ENCODE measurements at places on chromosomes 1 and 21. TPM values are rescaled to one million over a fixed set of nuclear protein-coding genes. Genes with fewer than 3 reads are reported as not detected.

The PBX1 gene
- total RNA-seq, result 21.6 TPM

The TUFT1 gene
- 41.8 TPM for total RNA-seq

- no peak for DNase-seq
Observed at GRCh38 chr1:16026723-16027484, 5.1 kb downstream of the CLCNKA start.

- DNase-seq, result no peak
Observed at GRCh38 chr1:53894644-53895043, 657 bp downstream of the DIO1 start.

The SYDE2 gene
- total RNA-seq, result 2.8 TPM

GRCh38 chr1:4830707-4831106, 176.3 kb downstream of the AJAP1 start:
- DNase-seq, result no peak

DNA sequence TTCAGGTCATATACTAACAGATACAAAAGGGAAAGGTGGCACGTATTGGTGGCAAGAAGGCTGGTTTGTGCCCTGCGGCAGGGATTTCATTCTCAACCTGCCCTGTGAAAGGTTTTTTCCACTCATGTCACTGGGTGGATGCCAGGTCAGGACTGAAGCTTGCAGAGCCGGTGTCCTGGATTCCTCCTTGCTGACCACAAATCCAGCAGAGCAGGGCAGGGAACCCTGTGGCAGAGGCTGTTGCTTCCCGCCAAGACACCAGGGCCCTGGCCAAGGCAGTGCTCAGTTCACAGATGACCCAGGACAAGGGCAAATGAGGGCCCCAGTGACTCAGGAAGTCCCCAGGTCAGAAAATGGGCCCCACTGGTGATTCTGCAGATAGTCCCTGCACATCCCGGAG, 16.4 kb downstream of the BSND start:
- DNase-seq, result no peak

The MTMR11 gene
- total RNA-seq, result 9.9 TPM

DNA sequence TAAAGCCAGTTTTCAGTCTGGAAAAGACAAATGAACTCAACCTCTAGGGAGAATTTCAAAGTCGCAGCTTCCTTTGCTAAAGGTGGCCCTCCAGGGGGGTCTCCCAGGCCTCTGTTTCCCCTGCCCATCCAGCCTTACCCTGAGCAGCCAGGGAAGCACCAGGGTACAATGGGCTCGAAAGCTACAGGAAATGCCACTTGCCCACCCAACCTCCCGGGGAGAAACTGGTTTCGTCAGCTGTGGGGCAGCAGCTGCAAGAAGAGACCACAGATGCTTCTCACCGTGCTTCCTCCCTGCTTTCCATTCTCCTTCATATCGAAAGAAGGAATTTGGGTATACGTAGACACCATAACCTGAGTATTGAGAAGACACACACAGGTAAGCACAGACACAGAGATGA, 1.7 kb downstream of the MORN1 start:
- DNase-seq, result no peak

DNA sequence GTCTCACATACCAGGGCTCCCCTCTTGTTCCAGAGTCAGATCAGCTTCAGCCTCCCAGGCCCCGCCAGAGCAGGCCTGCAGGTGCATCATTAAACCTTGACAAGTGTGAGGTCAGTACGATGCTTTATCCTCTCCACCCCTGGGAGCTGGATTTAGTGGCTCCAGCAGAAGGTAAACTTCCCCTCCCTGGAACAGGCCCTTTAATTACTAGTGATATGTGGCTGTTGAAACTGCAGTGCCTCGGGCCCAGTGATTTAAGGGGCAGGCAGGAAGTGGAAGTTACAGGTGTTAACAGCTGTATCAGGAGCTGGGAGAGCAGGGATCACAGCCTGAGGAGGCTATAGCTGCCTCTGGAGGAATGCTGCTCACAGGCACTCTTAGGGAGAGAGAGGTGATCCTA, 132.4 kb upstream of the KLHDC7A start:
- DNase-seq, result no peak

GRCh38 chr1:175702079-175702795, 41.2 kb downstream of the TNR start:
- no peak for DNase-seq

GRCh38 chr1:101311146-101311920, 74.5 kb downstream of the S1PR1 start:
- DNase-seq, result no peak

The C1orf56 gene
- total RNA-seq, result 3.2 TPM

The CLIC6 gene
- total RNA-seq, result 1.3 TPM

DNA sequence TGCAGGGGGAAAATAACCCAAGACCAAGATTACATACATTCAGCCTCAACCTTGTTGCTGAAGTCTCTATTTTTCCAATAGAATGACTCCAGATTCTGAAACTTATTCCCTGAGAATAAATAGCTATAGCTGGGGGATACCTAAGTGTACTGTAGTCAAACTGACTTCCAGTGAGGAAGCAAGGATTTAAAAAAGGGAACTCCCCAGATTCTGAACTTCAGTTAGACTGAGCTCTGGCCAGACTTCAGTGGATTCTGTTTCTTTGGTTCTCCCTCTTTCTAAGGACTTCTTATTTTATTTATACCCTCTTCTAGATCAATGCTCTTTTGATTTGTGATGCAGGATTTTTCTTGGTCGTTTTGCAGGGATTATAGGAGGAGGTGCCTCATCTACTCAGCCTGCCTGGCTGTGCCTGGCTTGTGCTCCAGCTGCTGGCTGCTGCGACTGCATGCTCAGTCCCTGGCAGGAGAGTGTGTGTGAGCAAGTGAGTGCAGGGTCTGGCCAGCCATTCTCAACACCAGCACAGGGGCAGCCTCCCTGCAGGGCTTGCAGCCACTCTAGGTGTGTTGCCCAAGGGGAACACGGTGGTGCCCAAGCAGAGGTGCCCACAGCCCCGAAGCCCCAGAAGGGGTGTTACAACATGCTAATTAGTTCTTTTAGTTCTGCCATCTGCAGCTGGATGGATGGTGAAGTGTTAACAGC, 43.0 kb downstream of the SPATA17 start:
- no peak for DNase-seq
